Activated CD8-positive, alpha-beta T cell treated with anti-CD3 and anti-CD28 coated beads for 36 hours (primary cell): ENCODE measurements at places on chromosomes 11 and 22. TPM values are rescaled to one million over a fixed set of nuclear protein-coding genes. Genes with fewer than 3 reads are reported as not detected.

HIRA gene
- total RNA-seq = 30.5 TPM

CARD18 gene
- total RNA-seq = not detected

PES1 gene
- 123 TPM for total RNA-seq

YAP1 gene
- not detected for total RNA-seq

P2RX6 gene
- 0.25 TPM for total RNA-seq

SHANK3 gene
- 0.22 TPM for total RNA-seq

POLA2 gene
- total RNA-seq = 55.2 TPM

MAPK12 gene
- 7.9 TPM for total RNA-seq
